ENCODE measurements at places on chromosomes 11 and 22.

GRCh38 chr11:2302896-2303626 lies 1.2 kb downstream of the TSPAN32 start:
- DNase-seq, result peak; percentile 4

DNA sequence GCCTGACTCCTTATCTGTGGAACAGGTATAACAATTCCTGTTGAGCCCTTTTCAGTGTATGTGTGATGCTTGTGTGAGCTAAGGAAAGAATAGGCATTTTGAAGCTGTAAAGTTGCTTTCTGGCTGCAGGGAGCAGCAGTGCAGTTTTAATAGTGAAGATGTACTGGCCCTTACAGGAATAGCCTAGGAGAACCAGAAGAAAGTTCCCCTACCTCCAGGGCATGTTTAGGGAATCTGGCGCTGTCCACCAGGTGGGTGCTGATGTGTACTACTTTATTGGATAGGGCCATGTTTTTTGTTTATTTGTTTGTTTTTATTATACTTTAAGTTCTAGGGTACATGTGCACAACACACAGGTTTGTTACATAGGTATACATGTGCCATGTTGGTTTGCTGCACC lies 11.5 kb downstream of the BMAL1 start:
- no peak for DNase-seq

GRCh38 chr11:96267496-96268032 lies 75.4 kb downstream of the MAML2 start:
- DNase-seq, result no peak

DNA sequence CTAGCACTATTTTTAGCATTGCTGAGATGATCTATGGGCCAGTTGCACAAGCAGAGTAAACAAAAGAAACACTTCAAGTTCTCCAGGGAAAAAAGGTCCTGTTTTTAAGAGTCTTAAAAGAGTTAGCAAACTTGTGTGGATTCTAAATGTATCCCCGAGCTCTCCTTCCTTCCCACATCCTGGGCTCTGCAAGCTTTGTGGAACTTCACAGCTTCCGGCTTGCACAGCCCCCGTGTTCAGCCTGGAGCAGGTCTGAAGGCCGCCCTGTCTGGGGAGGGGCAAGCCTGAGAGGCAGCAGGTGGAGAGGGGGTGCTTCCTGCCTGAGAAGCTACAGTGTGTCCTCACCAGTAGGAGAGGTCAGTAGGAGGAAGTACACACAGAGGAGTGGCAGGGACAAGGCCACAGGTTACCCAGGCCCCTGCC lies 35.1 kb upstream of the SUSD2 start:
- DNase-seq, result peak; percentile 83

- no peak for DNase-seq
Measured at GRCh38 chr11:83403691-83404389, 117.7 kb upstream of the CCDC90B start.

GRCh38 chr11:17865765-17866428 lies 131.3 kb downstream of the KCNC1 start:
- no peak for DNase-seq

GRCh38 chr11:124891373-124891861 lies 6.2 kb downstream of the ROBO4 start:
- DNase-seq, result peak; percentile 70

DNA sequence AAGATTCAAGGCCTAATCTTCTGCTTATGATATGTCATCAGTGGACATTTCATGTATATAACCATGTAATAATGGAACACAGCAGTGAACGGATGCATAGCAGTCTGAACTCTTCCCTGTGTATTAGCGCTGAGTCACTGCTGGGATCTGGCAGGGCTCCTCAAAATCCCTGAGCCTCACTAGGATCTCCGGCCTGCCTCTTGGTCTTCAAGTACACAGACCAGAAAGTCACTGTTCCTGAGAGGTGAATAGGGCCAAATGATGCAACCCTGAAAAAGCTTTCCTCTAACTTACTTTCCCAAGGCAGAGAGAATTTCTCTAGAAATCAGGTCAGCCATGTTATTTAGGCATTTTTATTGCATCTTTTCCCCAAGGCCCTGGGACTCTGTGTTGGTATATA lies 35.0 kb downstream of the POU2AF1 start:
- no peak for DNase-seq

DNA sequence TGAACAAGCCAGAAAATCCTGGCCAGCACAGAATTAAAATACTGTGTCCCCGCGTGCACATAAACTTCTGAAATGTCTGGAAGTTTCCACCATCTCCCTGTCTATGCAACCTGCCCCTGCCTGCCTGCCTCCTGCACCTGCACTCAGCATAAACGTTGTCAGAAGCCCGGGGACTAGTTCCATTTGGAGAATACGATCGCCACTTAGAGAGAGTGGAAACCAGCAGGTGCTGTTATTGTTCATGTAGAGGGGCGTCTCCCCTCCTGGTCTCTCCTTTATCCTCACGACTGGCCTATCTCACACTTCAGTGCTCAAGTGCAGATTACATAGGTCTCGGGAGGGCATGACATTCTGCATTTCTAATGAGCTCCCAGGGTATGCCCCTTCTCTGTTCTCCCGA lies 35.6 kb downstream of the MPPED1 start:
- peak; percentile 28 for DNase-seq

DNA sequence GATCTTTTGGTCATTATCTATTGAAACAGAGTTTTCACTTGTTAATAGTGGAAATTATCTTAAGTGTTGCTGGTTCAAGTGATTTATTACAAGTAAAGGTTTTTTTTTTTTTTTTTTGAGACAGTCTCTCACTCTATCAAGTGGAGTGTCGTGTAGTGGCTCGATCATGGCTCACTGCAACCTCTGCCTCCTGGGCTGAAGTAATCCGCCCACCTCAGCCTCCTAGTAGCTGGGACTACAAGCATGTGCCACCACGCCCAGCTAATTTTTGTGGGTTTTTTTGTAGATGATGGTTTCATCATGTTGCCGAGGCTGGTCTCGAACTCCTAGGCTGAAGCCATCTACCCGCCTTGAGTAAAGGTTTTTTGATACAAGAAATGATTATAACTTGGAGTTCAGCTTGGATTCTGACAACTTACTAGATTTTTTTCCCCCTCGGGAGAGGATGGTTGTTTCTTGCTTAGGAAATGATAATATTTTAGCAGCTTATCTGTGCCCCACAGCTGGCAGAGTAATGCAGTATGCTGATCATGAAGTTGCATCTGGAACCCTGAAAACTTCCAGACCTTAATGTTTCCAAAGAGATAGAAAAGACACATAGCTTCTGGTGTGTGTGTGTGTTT lies 68.9 kb downstream of the MTMR3 start:
- DNase-seq, result no peak

GRCh38 chr11:132361011-132361550 lies 990.7 kb downstream of the NTM start:
- DNase-seq, result no peak

GRCh38 chr11:124080327-124081001 lies 34.8 kb upstream of the VWA5A start:
- no peak for DNase-seq

DNA sequence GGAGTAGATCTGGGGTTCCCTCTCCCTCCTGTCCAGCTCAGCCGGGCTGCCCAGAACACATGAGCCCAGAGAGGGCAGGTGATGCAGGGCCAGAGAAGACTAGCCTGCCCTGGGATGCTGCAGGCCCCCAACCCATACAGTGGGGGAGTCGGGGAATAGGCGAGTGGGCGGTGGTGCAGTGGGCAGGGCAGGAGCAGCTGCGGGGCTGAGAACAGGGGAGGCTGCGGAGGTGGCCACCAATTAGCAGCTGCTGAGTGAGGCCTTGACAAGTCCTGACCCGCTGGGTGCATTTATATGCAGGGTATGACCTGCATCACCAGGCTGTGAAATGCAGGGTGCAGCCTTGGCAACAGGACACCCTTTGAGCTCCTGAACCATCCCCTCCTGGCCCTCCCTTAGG lies 43.1 kb downstream of the NFAM1 start:
- DNase-seq, result no peak

- DNase-seq, result peak; percentile 24
Measured at GRCh38 chr22:35637254-35637653, 11.0 kb upstream of the APOL6 start.

DNA sequence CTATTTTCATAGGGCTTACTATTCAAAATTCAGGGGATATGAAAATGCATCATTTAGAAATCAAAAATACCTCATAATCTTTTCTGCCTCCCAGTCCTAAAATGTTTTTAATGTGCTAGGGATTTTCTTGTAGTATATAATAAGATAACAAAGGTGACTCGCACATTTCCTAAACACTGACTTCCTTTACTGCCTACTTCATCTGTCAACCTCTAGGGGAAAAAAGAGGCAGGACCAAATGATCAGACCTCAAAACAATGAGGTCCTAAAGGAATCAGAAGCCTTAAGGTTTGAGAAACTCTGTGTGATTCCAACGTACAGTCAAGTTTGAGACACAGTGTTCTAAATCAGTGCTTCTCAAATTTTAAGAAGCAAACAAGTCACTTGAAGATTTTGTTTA lies 56.1 kb upstream of the POU2AF2 start:
- DNase-seq, result no peak

DNA sequence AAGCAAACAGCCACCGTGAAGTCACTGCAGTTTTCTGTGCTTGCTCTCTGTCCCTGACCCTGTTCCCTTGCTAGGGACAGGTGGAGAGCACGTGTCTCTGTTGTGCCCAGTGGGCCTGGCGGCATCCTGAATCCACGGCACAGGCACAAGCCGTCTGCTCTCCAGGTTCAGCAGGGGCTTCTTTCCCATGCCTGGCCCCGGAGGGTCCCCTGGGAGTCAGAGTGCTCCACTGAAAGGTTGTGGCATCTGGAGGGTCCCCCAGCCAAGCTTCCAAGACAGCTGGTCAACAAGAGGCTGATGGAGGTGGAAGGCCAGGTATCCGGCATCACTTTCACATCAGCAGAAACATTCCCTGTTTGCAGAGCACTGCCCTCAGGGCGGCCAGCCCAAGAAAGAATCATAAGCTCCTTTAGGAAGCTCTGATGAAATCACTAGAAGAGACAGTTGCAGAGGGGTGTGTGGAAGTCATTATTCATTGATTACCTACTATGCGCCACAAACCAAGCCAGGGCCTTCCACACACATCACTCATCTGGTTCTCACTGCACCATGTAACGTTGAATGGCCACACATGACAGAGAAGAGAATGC lies 346.4 kb upstream of the B3GAT1 start:
- no peak for DNase-seq

- no peak for DNase-seq
Measured at GRCh38 chr11:116913000-116913399, 75.6 kb upstream of the APOA1 start.

DNA sequence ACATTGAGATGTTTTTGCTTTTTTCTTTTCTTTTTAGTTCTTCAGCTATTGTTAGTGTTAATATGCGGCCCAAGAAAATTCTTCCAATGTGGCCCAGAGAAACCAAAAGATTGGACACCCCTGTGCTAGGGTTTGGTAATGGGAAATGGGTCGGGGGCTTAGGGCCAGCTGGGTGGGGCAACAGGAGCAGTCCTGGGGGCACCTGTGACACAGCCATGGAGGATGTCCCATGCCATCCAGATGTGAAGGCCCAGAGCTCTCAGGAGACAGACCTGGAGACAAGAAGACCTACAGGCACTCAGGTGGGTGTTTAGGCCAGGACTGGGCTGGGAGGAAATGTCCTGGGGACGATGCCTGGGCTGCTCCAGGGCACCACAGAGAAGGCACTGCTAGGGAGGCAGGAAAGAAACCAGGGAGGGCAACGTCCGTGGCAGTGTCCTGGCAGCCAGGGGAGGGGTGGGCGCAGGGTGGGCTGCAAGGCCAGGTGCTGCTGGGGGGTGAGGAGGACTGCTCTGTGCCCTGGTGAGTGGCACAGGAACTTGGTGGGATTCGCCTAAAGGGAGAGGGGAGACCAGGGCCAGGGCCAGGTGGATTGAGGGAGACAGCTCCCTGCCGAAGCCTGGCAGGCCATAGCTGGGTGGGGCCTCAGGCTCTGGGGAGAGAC lies 21.4 kb downstream of the RELT start:
- no peak for DNase-seq

DNA sequence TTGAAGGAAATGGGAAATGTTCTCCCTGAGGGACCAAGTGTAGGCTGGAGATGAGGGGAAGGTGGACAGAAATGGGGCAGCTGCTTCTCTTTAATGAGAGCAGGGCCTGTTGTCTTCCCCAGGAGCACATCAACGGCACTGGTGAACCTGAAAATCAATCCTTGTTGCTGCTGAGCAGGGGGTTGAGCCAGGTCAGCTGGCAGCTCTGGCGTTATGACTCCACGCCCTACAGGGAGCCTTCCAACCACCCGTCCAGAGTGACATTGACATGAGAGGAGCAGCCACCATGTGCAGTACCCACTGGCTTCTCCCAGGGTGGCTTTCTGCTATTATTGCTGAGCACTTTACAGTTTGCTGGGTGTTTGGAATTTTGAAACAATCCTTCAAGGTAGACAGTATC lies 116.9 kb upstream of the LDLRAD3 start:
- no peak for DNase-seq
